GM20000 (cell line): ENCODE measurements at places on chromosomes 11 and 22.

- no peak for DNase-seq
Observed at GRCh38 chr11:118842369-118842768, 41.3 kb upstream of the CXCR5 start.

GRCh38 chr22:25395915-25396314, 168.6 kb upstream of the GRK3 start:
- no peak for DNase-seq

DNA sequence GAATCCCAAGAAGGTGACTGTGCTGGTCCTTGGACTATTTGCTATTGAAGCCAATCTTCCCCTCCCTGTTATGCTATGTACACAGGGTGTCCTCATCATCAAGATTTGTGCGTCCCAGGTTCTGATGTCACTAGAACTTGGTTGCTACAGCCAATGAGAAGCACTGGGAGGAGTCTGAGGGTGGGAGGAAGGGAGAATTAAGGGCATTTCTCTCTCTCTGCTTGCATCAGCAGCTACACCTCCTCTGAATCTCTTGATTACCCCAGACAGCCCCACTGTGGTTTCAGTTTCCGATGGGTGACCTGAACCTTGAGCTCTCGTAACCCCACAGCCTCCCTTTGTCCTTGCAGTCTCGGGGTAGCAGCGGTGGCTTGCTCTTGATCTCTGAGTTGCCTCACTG, 212.4 kb upstream of the SESN3 start:
- DNase-seq, result peak; percentile 57

DNA sequence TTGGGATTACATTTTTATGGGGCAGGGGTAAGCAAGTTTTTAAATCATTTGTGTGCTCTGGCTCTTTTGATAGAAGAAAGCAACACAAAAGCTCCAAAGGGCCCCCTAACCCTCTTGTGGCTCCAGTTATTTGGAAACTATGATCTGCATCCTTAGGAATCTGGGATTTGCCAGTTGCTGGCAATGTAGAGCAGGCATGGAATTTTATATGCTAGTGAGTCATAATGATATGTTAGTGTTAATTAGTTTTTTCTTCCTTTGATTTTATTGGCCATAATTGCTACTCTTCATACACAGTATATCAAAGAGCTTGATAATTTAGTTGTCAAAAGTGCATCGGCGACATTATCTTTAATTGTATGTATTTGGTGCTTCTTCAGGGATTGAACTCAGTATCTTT, 10.1 kb downstream of the RAG1 start:
- DNase-seq, result no peak

- DNase-seq, result no peak
Observed at GRCh38 chr11:42901084-42901483, 410.7 kb upstream of the API5 start.

- DNase-seq, result no peak
Observed at GRCh38 chr11:78921509-78921908, 346.8 kb upstream of the NARS2 start.

DNA sequence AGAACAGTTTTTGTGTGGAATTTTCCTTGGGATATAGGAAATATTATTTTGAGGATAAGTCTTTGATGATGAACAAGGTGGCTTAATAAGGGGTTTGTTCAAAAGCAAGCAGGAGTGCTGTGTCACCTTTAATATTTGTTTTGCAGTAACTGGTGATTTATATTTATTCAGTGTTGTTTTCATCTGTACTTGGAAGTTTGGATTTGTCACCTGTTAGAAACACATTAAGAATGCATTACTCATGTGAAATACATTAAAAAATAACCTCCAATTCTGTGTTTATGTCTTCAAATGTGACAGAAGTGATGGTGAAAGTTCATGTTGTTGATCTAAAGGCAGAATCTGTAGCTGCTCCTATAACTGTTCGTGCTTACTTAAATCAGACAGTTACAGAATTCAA, 70.5 kb downstream of the DKK3 start:
- no peak for DNase-seq

GRCh38 chr22:42991010-42991651, 23.8 kb downstream of the PACSIN2 start:
- peak; percentile 13 for DNase-seq

GRCh38 chr11:113241636-113242054, 72.7 kb upstream of the TTC12 start:
- no peak for DNase-seq

DNA sequence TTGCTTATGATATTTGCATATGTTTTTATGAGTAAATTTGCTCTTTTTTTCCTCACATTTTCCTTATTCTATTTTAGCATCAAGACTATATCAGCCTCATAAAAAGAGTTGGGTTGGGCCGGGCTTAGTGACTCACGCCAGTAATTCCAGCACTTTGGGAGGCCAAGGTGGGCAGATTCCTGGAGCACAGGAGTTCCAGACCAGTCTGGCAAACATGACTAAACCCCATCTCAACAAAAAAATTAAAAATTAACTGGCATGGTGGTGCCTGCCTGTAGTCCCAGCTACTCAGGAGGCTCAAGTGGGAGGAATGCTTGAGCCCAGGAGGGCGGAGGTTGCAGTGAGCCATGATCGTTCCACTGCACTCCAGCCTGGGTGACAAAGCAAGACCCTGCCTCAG, 148.8 kb upstream of the ANO5 start:
- DNase-seq, result no peak

DNA sequence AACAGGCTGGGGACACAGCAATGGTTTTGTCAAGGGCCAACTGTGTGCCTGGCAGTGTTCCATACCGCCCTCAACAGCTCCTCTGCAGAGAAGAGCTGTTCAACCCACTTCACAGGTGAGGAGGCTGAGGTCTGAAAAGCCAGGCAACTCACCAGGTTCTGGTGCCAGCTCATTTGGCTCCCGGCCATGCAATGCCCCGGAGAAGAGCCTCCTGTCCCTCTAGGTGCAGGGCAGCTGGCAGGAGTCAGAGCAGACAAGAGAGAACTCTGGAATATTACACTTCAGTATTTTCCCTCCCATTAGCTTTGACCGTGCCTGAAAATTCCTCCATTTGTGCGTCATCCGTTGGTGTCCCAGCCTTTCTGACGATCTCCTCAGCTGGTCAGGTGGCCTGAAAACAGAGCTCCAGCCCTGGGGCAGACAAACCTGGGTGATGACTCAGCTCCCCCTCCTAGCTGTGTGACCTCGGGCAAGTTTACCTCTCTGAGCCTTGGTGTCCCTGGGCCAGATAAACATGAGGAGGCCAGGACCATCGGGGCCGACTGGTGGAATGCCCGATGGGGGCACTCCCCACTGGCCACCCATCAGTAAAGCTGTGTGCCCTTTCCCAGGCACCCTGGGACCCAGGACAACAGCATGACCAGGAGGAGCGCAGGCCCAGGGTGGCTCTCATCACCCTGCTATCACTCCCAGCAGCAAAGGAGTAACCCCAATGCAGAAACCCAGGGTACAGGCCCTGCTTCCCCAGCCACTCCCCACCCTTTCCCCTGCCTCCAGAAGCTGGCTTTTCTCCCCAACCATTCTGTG, 9.6 kb upstream of the C1QTNF6 start:
- DNase-seq, result no peak

DNA sequence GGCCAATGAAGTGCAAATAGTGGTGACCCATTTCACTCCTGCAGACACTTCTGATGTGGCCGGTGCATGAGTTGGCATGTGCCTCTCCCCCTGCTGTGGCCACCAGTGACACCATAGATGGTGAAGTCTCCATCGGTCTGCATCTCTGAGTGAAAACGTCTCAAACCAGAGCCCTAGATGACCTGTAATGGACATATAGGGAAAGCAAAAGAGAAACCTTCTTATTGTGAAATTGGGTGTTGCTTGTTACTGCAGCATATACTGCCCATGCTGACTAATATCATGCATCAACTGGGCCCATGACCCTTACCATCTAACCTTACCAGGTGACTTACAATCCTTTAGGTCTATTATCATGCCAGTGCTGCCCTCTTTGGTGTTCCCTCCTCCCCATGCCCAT, 11.7 kb upstream of the VPS37C start:
- no peak for DNase-seq

DNA sequence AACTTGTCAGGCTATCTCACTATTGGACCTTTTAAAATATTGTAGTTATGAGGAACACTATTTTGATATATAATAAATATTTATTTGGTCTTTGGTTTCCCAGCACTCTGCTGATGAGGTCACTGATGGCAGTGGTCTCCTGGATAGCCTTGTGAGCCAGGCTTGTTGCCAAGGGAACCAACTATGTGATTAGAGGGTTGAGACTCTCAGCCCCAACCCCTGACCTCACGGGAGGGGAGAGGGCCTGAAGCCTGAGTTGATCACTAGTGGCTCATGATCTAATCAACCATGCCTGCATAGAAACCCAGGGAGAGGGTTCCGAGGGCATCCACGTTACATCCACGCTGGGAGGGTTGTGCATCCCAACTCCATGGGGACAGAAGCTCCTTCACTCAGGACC, 10.8 kb downstream of the PANX1 start:
- no peak for DNase-seq

GRCh38 chr11:50030193-50030592, 2.5 kb upstream of the OR4C45 start:
- no peak for DNase-seq

- DNase-seq, result peak; percentile 44
Observed at GRCh38 chr11:36450110-36450572, 59.9 kb downstream of the TRAF6 start.

GRCh38 chr11:2134022-2135010, 4.9 kb downstream of the IGF2 start:
- DNase-seq, result no peak

- no peak for DNase-seq
Observed at GRCh38 chr22:26499188-26499703, 13.0 kb downstream of the TFIP11 start.

DNA sequence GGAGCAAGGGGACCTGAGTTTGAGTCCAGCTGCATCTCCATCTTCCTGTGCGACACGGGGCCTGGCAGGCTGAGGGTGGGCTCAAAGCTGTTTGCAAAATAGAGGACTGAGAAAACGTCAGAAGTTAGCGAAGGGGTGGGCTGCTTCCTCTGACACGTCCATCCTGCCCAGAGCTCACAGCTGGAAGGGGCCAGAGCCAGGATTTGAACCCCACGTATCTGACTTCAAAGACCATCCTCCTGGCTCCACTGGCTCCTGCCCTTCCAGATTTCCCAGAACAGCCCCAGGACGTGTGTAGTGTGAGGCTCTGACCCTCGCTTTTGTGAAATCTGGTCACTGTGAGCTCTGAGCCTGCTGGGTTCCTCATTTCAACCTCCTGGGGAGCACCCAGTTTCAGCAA, 56.3 kb downstream of the CD82 start:
- DNase-seq, result no peak
